ENCODE measurements at places on chromosomes 7 and 10.

- DNase-seq: no peak
Measured at GRCh38 chr7:24713039-24713793, 44.0 kb downstream of the GSDME start.

DNA sequence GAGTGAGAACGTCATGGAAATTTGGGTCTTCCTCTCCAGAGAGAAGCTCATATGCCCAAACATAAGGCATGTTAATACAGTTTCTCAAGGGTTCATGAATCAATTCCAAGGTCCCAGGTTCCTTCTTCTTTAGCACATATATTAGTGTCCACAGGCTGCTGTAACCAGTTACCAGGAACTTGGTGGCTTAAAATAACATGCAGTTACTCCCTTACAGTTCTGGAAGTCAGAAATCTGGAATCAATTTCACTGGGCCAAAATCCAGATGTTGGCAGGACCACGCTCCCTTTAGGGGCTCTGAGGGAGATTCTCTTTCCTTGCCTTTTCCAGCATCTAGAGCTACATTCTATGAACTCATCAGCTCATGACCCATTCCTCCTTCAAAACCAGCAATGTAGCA lies 64.8 kb downstream of the MRC1 start:
- no peak for DNase-seq

DNA sequence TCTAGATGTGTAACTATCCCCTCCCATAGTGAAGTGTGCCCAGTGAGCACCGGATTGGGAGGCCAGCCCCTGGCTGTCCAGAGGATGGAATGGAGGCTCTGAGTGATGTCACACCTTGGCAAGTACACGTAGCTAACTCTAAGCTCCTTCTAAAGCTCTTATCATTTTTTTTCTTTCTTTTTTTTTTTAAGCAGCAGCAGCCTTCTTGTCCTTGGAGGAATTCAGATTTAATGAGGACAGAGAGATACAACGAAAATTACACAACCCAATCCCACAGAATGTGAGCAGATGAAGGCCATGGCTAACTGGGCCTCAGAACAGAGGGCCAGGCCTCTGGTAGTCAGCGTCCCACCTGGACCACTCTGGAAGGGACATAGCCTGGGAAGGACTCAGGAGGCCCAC lies 11.3 kb downstream of the TNS3 start:
- DNase-seq: no peak

- no peak for DNase-seq
Measured at GRCh38 chr7:75993689-75994387, 557 bp downstream of the TMEM120A start.

GRCh38 chr10:25300073-25300472 lies 125.3 kb downstream of the GPR158 start:
- no peak for DNase-seq

DNA sequence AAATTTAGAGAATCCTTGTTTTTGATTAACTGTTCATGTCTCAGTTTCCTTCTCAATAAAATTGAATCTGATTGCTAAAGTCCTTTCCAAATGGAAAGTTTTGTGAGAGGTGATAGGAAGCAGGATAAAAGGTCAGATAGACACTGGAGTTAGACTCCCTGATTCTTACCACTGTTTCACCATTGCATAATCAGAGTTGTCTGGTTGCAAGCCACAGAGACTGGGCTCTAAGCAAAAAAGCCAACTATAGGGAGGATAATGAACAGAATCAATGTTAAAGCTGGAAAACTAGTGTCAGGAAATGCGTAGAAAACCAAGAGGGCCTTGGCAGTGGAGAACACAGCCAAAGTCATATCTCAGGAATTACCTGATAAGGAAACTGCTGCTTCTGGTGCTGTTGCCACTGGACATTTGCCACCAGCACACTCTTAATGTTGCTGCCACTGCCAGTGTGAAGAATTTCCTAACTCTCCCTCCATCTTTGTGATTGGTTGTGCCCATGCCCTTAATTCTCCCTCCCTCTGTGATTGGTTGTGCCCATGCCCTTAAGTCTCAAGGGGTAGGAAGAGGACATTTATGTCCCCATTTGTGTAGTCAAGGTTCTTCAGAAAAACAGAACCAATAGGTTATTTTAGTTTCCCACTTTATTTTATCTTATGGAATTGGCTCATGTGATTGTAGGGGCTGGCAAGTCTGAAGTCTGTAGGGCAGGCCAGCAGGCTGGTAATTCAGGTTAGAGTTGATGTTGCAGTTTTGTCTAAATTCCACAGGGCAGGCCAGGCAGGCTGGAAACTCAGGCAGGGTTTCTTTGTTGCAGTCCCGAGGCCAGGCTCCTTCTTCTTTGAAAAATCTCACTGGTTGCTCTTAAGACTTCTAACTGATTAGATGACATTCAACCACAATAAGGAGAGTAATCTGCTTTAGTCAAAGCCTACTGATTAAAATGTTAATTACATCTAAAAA lies 639.0 kb downstream of the REEP3 start:
- no peak for DNase-seq

- DNase-seq: no peak
Measured at GRCh38 chr7:130216750-130217149, 9.1 kb downstream of the SSMEM1 start.
